ENCODE measurements at places on chromosomes 1 and 21. TPM values are rescaled to one million over a fixed set of nuclear protein-coding genes. Genes with fewer than 3 reads are reported as not detected.

CFHR5 gene
- total RNA-seq, result not detected

DNA sequence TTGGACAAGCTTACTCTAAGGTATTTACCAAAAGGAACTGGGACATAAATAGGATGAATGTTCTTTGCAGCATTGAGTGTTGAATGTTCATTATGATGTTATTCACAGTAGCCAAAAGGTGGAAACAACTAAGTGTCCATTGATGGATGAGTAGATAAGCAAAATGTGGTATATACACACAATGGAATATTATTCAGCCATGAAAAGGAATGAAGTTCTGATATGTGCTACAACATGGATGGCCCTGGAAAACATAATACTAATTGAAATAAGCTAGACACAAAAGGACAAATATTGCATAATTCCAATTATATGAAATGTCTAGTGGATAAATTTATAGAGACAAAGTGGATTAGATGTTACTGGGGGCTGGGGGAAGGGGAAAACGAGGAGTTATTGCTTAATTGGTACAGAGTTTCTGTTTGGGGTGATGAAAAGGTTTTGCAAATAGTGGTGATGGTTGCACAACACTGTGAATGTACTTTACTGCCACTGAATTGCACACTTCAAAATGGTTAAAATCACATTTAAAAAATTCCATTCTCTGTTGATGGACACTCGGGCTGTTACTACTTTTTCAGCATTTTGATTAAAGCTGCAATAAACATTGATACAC is 2.9 kb downstream of the MTARC1 start:
- DNase-seq, result no peak

RHD gene
- total RNA-seq, result 0.27 TPM

- DNase-seq, result no peak
Measured at GRCh38 chr1:6254691-6255090, 6.2 kb downstream of the GPR153 start.

GRCh38 chr1:45521413-45522323 is at the start of gene PRDX1:
PRDX1 (minus strand) TSS chr1:45521884; CDS start chr1:45519043, 2,841 bp downstream.
- DNase-seq, result peak; percentile 100

- DNase-seq, result no peak
Measured at GRCh38 chr1:33111965-33112364, 31.0 kb downstream of the AZIN2 start.

GRCh38 chr1:67759692-67760029 is 73.6 kb downstream of the GNG12 start:
- DNase-seq, result no peak

GRCh38 chr1:37147392-37147831 is 113.1 kb upstream of the GRIK3 start:
- no peak for DNase-seq

KLF17 gene
- total RNA-seq, result not detected

- no peak for DNase-seq
Measured at GRCh38 chr1:191065771-191066170, 588.1 kb upstream of the BRINP3 start.

- no peak for DNase-seq
Measured at GRCh38 chr1:21437341-21437640, 2.6 kb upstream of the NBPF3 start.

- DNase-seq, result peak; percentile 67
Measured at GRCh38 chr1:12052008-12052573, 11.0 kb upstream of the TNFRSF8 start.

Measured in sciatic nerve (tissue), 2 donors.